Smooth muscle cell of the brain vasculature (primary cell): ENCODE measurements at places on chromosomes 4 and X.

DNA sequence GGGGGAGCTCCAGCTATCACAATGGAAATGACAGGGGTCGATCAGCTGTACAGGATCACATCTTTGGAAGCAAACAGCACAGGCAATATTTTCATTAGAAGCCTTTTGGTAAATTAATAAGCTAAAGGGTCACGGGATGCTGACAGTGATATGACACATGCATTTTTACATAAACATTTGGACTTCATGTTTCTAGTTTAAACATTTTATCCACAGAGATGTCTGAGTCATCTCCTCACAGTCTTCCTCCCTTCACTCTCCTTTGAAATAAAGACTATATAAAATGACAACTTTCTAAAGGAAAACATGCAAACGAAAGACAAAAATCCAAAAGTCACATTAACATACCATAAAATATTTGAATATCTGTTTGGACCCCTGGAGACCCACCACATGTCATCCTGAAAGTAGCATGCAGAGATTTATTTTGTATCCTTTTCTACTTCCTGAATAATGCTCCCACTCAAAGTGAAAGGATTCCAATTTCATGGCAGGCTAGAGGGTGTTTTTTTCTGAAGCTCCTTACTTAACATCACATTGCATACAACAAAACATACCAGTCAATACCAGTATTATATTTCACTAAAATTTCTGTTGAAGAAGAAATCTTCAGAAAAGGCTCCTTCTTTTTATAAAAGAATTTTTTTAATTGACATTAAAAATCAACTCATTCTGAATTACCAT lies 200.1 kb upstream of the PPARGC1A start:
- DNase-seq: no peak

- no peak for DNase-seq
These were observed 183.4 kb downstream of the KIT start for GRCh38 chr4:54840992-54841768.

DNA sequence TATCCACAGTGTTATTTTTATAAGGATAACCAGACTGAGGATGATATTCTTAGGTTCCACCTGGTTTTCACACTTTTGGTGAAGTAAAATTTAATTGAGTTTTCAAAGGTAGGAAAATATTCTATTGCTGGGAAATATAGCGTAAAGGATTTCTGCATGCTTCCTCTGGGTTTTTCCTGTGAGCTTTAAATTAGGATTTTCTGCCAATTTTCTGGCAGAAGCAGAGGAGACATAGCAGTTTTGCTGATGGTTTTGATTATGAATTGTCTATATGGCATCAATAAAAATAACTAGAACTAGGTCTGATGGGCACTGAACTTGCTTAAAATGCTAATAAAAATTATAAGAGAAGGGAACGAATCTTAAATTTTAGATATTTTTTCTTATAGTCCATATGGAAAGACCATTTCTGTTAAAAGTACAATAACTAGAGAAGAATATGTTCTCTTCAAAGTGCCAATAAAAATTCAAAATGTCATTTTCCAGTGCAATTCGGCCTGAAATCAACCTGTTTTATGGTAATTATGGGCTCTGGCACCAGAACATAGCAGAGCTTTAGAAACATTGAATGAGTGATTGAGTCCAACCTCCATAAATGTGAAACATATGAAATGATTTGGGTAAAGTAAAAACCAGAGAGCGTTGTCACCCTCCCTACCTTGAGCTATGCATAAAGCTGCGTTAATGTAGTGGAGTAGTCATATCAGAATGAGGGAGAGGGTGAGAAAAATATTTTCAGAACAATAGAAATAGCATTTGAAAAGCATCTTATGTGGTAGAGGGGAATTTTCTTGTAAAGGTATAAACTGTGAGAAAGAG lies 279.7 kb downstream of the SPRY1 start:
- no peak for DNase-seq

- DNase-seq: no peak
These were observed 59.9 kb downstream of the ELOVL6 start for GRCh38 chr4:110138551-110138950.

DNA sequence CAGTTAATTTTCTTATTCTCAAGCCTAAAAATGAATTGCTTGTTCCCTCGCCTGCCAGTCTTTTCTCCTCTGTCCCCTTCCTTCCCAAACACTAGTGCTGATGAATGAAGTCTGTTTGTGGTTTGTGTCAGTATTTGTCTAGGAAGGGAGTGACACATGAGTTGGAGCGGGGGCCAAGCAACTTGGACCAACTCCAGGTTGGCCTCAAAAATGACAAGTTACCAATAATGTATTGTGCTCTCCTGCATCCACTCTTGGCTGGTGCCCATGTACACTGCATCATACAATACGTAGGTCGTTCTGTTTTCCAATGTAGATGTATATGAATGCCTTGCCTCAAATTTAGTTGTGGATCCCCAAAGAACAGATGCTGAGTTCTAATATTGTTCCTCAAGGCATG lies 223.0 kb upstream of the GPC4 start:
- no peak for DNase-seq
